ENCODE measurements at places on chromosomes 16 and 17. TPM values are rescaled to one million over a fixed set of nuclear protein-coding genes. Genes with fewer than 3 reads are reported as not detected.
A peak's percentile ranks its signal among the peaks of the same experiment; 100 is the strongest.

The GAA gene
- total RNA-seq, result 76.2 TPM

The SLC38A8 gene
- total RNA-seq, result not detected

The DHRS11 gene
- 7.8 TPM for total RNA-seq

The HSF5 gene
- total RNA-seq, result 0.18 TPM

The SPHK1 gene
- total RNA-seq, result 2.6 TPM

The PROCA1 gene
- total RNA-seq, result 0.44 TPM

The NOS2 gene
- not detected for total RNA-seq

The CCL8 gene
- not detected for total RNA-seq

The PRSS33 gene
- total RNA-seq, result not detected

GRCh38 chr17:34840750-34841149 is 120.5 kb downstream of the CCT6B start:
- H3K27ac ChIP-seq, result no peak overlapping the region
- H3K27me3 ChIP-seq, result no peaks in the 10 kb centered on the region
- H3K4me1 ChIP-seq, result no peaks in the 10 kb centered on the region
- DNase-seq, result no peak
- no peak overlapping the region for H3K4me3 ChIP-seq

GRCh38 chr17:76265624-76266243 is 586 bp downstream of the UBALD2 start:
- peak overlapping the region; percentile 88 for H3K4me3 ChIP-seq
- H3K36me3 ChIP-seq, result no peaks in the 10 kb centered on the region
- H3K27ac ChIP-seq, result peak overlapping the region; percentile 92
- H3K4me1 ChIP-seq, result no peaks in the 10 kb centered on the region
- no peaks in the 10 kb centered on the region for H3K27me3 ChIP-seq
- DNase-seq, result peak; percentile 82

GRCh38 chr16:13390093-13390985 is 488.9 kb downstream of the SHISA9 start:
- H3K27ac ChIP-seq, result no peak overlapping the region
- H3K36me3 ChIP-seq, result no peaks in the 10 kb centered on the region
- no peak for DNase-seq
- no peaks in the 10 kb centered on the region for H3K27me3 ChIP-seq
- no peaks in the 10 kb centered on the region for H3K4me1 ChIP-seq
- H3K4me3 ChIP-seq, result no peak overlapping the region

DNA sequence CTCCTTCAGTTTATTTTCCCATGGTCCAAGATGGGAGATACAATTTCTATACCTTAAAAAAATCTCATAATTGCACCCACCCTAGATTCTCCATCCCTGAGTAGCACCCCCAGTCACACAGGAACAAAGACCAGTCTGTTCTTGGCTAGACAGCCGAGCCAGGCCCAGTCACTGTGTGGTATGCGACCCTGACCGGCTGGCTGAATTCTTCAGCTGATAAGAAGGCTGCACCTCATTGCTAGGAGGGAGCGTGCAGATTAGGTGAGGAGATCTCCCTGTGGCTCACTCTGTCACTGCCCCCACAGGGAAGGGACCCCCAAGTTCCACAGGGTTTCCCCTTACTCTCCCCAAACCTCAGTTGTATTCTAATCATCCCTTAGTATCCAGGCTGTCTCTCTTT is 138.7 kb downstream of the SALL1 start:
- H3K4me3 ChIP-seq, result no peak overlapping the region
- H3K4me1 ChIP-seq, result peaks cover 15% of the 10 kb centered on the region
- H3K27me3 ChIP-seq, result no peaks in the 10 kb centered on the region
- H3K27ac ChIP-seq, result no peak overlapping the region
- no peak for DNase-seq

- no peak overlapping the region for H3K4me3 ChIP-seq
- no peaks in the 10 kb centered on the region for H3K36me3 ChIP-seq
- H3K4me1 ChIP-seq, result no peaks in the 10 kb centered on the region
- peak; percentile 39 for DNase-seq
Measured at GRCh38 chr17:2405247-2405926, 4.5 kb upstream of the MNT start.

DNA sequence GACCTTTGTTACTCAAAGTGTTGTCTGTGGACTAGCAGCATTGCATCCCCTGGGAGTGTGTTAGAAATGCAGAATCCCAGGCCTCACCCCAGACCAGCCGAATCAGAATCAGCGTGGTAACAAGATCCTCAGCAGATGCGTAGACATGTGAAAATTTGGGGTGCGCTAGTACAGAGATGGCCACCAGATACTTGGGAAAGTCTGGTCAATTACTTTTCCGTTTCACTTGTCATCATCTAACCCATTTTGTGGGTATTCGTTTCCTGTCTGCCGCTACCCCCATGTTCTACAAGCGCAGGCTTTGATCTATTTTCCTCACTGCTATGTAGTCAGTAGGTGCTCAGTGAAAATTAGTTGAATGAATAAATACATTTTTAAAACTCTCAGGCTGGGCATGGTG is 33.1 kb upstream of the HERPUD1 start:
- no peak for DNase-seq
- no peak overlapping the region for H3K27ac ChIP-seq
- no peaks in the 10 kb centered on the region for H3K36me3 ChIP-seq
- H3K27me3 ChIP-seq, result no peaks in the 10 kb centered on the region

- no peaks in the 10 kb centered on the region for H3K4me1 ChIP-seq
- H3K36me3 ChIP-seq, result no peaks in the 10 kb centered on the region
- H3K27me3 ChIP-seq, result no peaks in the 10 kb centered on the region
Measured at GRCh38 chr16:59593194-59593661, 859.1 kb upstream of the GOT2 start.

- H3K4me3 ChIP-seq, result peak overlapping the region; percentile 64
- H3K36me3 ChIP-seq, result no peaks in the 10 kb centered on the region
- H3K4me1 ChIP-seq, result peaks cover 13% of the 10 kb centered on the region
Measured at GRCh38 chr16:30418350-30419181, 11.2 kb downstream of the ZNF771 start.

- no peaks in the 10 kb centered on the region for H3K27me3 ChIP-seq
- H3K36me3 ChIP-seq, result no peaks in the 10 kb centered on the region
- no peak for DNase-seq
Measured at GRCh38 chr17:31820691-31821435, 38.2 kb downstream of the COPRS start.

Measured in right lobe of liver (tissue), 6 donors.